ENCODE measurements at places on chromosomes 7 and 10.
A peak's percentile ranks its signal among the peaks of the same experiment; 100 is the strongest.

DNA sequence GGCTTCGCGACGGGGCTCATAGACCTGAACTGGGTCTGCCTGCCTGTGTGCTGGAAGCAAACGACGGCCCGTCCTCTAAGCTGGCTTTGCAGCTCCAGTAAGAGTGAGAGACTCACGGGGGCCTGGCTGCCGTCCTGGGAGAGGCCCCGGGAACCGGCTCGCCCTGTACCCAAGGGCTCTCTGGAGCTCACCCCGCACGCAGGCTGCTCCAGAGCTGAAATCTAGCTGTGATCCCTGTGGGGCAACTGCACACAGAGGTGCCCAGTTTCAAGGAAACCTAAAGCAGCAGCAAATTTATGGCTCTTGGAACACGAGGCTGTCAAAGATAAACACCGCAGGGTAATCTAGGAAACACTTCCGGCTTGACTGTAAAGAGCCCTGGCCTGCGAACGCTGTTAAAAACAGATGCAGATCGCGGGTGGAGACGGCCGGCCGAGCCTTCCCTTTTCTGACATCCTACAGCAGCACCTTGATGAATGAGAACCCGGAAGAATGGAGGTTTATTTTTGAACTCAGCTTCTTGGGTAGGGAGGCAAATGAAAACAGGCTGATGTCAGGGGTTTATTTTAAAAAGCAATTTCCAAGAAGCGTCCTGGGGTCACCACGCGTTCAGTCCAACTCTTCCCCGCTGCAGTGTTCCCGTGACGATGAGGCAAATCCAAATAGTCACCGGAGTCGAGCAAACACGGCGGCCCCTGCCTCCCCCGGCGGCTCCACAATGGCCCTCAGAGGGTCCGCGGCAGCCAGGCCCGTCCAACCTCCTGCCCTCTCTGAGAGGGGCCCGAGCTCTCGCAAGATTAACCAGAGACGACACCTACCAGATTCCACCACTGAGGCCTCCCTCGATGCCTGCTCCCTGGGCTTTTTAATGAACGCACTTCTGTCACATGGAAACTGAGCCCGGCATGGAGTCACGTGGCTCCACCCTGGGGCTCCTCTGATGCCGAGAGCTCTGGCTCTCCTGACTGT is 29.6 kb downstream of the AMZ1 start:
- DNase-seq: peak; percentile 15

DNA sequence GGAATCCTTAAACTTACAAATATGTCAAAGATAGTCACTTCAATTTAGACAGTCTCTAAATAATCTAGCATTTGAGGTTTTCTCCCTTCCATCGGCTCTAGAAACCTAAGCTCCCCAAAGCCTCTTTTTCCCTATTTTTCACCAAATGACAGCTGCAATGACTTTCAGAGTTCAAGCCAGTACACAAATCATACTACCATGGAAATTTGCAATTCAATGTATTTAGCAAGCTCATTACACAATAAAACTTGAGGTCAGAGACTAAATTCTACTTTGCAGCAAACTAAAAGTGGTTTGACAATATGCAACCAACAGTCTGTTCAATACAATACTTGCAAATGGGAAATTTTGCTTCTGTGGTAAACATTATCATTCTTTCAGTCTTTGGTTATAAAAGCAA is 80.3 kb downstream of the SKIDA1 start:
- DNase-seq: no peak

GRCh38 chr7:44517175-44517574 is 24.0 kb downstream of the NPC1L1 start:
- no peak for DNase-seq

DNA sequence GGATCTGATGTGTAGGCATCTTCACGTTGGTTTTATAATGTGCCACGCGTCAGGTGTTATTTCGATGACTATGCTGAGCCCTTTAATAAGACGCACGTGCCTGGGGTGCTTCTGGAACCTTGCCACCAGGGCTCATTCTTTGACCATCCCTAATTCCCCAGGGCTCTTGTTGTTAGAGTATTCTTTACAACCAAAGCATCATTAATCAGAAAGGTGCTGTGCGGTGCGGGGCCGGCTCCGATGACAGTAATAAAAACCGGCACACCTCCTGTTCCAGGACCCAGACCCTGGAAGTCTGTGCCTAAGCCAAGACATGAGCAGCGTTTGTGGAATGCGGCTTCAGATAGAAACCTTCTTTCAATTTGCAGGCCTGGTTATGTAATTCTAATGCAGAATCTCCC is 58.4 kb downstream of the MGMT start:
- DNase-seq: no peak

DNA sequence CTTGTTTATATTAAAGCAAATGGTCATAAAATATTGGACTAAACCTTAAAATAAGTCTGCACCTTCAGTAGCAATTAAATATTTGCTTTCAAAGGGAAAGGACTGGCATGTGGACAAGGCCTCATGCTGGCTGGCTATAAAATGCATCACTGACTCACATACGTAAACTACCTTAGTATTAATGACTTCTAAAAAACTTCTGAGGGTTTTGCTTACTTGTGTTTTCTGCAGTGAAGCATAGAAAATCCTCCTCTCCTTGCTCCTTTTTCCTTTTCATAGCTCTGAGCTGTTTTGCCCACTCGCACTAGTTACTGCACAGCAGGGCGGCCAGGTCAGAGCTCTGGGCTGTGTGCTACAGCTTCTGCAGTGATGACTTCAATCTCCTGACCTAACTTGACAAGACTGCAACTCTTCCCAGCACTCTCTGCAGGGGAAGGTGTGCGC is 82.3 kb downstream of the CUL2 start:
- DNase-seq: no peak

Measured in CD4-positive, alpha-beta T cell treated with Interleukin-2 at 100 ng/mL for 4 hours (primary cell).